ENCODE measurements at places on chromosomes 2 and 18.

- DNase-seq, result no peak
Measured at GRCh38 chr2:240579071-240579762, 7.3 kb upstream of the CAPN10 start.

- DNase-seq, result no peak
Measured at GRCh38 chr18:44181951-44182747, 498.5 kb upstream of the SETBP1 start.

- DNase-seq, result no peak
Measured at GRCh38 chr2:131201098-131201497, 8.2 kb upstream of the POTEE start.

- DNase-seq, result no peak
Measured at GRCh38 chr2:128364441-128364911, 45.8 kb upstream of the HS6ST1 start.

- no peak for DNase-seq
Measured at GRCh38 chr2:42879913-42880737, 87.7 kb upstream of the HAAO start.
